ENCODE measurements at places on chromosomes 7 and 10. TPM values are rescaled to one million over a fixed set of nuclear protein-coding genes. Genes with fewer than 3 reads are reported as not detected.
A peak's percentile ranks its signal among the peaks of the same experiment; 100 is the strongest.

GRCh38 chr10:77909021-77909748 is 17.4 kb downstream of the DLG5 start:
- H3K4me3 ChIP-seq = no peak overlapping the region
- H3K36me3 ChIP-seq = no peaks in the 10 kb centered on the region
- no peaks in the 10 kb centered on the region for H3K27me3 ChIP-seq
- H3K4me1 ChIP-seq = peaks cover 26% of the 10 kb centered on the region

DNA sequence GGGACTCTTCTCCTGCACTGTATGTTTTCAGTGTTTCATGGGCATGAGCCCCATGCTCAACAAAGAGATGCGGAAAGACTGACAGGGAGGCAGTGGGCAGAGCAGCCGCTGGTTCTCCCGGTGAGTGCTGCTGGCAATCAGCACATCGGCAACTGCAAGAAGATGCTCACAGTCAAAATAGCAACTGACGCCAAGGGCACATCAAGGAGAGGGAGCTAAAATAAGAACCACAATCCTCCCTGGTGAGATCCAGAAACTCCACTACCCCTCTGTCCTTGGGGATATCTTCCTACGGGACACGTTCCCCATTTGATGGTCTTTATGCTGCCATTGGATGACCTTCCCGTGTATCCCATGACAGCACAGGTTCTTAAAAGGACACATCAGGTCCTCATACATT is 28.9 kb upstream of the SVIL start:
- no peak overlapping the region for H3K27ac ChIP-seq
- H3K4me1 ChIP-seq = peaks cover 52% of the 10 kb centered on the region
- H3K36me3 ChIP-seq = peaks cover 17% of the 10 kb centered on the region
- no peak for DNase-seq

Gene CACNB2
- total RNA-seq = 0.43 TPM

- H3K27me3 ChIP-seq = no peaks in the 10 kb centered on the region
- peaks cover 4% of the 10 kb centered on the region for H3K36me3 ChIP-seq
- DNase-seq = no peak
- no peak overlapping the region for H3K27ac ChIP-seq
Observed at GRCh38 chr7:84729284-84729683, 457.6 kb downstream of the SEMA3D start.

DNA sequence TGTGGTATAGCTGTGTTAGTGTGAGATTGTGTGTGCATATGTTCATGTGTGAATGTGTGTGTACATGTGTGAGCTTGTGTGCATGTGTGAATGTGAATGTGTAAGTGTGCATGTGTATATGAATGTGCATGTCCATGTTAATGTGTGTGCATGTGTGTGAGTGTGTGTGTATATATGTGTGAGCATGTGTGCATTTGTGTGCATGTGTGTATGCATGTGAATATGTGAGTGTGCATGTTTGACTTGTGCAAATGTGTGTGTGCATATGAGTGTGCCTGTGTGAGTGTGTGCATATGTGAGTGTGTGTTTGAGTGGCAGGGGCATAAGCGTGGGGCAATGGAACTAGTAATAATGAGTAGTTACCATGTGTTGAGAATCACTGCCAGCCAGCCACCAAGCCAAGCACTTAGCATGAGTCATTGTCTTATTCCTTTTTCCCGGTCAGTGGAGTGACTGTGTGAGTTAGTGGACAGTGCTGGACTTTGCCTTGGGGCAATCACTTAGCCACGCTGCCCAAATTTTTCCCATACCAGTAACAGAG is 46.3 kb upstream of the SHH start:
- H3K4me3 ChIP-seq = no peak overlapping the region
- H3K36me3 ChIP-seq = no peaks in the 10 kb centered on the region
- H3K4me1 ChIP-seq = peaks cover 11% of the 10 kb centered on the region
- DNase-seq = peak; percentile 32

DNA sequence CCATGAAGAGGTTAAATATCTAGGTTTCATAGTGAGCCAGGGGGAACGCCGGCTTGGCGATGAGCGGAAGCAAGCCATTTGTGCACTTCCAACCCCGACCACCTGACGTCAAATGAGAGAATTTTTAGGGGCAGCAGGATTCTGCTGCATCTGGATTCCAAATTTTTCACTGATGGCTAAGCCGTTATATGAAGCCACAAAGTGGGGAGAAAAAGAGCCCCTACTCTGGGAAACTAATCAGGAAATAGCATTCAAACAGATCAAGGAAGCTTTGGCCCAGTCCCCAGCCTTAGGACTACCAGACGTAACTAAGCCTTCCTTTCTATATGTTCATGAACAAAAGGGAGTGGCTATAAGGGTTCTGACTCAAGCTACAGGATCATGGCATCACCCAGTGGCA is 12.9 kb upstream of the ADCK2 start:
- H3K4me3 ChIP-seq = no peak overlapping the region
- peaks cover 26% of the 10 kb centered on the region for H3K4me1 ChIP-seq
- H3K36me3 ChIP-seq = no peaks in the 10 kb centered on the region
- H3K27ac ChIP-seq = no peak overlapping the region
- H3K27me3 ChIP-seq = no peaks in the 10 kb centered on the region

Gene GARIN1A
- total RNA-seq = 3.9 TPM

Gene GHITM
- 106 TPM for total RNA-seq

DNA sequence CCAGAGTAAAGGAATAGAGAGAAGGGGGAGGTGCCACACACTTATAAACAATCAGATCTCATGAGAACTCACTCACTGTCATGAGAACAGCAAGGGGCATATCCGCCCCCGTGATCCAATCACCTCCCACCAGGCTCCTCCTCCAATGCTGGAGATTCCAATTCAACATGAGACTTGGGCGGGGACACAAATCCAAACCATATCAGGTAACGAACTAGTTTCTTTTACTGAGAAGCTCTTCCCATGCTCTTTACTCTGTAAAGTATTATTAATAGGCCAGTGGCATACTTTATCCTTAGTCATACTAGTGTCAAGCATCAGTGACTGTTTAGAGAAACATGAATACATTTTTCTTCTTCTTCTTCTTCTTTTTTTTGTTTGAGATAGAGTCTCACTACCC is 39.4 kb upstream of the ZNF488 start:
- H3K27ac ChIP-seq = no peak overlapping the region
- peaks cover 3% of the 10 kb centered on the region for H3K27me3 ChIP-seq
- no peak overlapping the region for H3K4me3 ChIP-seq
- DNase-seq = no peak

Gene NME8
- total RNA-seq = not detected

- H3K36me3 ChIP-seq = no peaks in the 10 kb centered on the region
- H3K4me3 ChIP-seq = no peak overlapping the region
- no peaks in the 10 kb centered on the region for H3K27me3 ChIP-seq
- H3K27ac ChIP-seq = no peak overlapping the region
Observed at GRCh38 chr7:52463341-52463740, 572.1 kb upstream of the POM121L12 start.

Gene PTF1A
- not detected for total RNA-seq

DNA sequence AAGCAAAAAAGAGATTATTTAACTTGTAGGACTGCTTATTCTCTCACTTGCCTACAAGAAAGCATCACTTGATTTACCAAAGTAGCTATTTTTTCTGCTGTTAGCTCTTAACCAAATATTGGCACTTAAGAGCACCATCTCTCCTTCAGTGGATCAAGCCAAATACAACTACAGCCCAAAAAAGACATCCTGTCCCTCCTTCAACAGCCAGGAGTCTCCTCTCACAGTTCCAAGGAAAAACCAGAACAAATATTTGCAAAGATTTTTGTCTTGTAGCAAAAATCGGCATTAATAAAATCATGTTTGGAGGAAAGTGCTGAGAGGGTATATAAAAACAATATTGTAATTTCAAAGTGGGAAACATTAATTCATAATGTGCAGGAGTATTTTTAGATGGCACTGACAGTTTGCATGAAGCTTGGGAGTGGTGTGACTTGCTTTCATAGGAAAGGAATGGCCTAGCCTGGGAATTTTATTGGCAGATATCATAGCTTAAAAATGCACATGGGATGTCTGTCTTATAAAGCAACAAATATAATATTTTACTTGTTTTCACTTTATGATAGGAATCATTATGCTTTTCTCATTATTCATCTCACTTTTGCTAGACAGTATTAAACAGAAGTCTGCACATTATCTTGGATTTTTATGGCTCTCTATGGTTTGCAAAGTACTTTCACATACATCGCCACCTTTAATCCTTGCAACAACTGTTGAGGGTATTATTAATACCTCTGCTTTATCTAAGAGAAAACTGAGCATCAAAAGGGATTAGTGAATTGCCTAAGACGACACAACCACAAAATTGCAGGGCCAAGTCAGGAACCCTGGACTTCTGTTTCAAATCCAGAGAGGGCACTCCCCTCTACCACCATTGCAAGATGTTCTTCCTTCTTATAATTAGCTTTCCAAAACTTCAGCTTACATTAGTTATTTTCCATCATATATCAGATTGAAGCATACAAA is 103.5 kb downstream of the AGMO start:
- no peak overlapping the region for H3K4me3 ChIP-seq
- DNase-seq = no peak
- peaks cover 52% of the 10 kb centered on the region for H3K4me1 ChIP-seq

GRCh38 chr7:2597273-2597640 is 34.5 kb upstream of the TTYH3 start:
- DNase-seq = no peak
- peaks cover 43% of the 10 kb centered on the region for H3K36me3 ChIP-seq
- H3K4me3 ChIP-seq = no peak overlapping the region
- H3K4me1 ChIP-seq = peaks cover 5% of the 10 kb centered on the region
- H3K27me3 ChIP-seq = no peaks in the 10 kb centered on the region

DNA sequence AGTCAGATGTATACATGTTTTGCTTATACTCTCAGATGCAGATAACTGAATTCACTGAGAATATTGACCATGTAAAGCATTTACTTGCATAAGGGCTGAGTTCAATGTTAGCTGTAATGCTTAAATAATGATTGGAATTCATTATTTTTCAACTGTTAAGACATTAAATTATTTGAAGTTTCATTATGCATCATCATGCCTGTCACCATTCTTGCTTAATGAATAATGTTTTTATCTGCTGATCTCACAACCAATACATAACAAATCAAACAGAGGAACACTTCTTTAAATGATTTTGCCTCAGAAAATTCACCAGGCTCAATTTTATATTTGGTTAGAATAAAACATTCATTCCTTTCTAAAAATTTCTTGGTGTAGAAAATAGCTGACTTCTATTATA is 233.4 kb downstream of the GPR37 start:
- peaks cover 41% of the 10 kb centered on the region for H3K4me1 ChIP-seq
- H3K36me3 ChIP-seq = peaks cover 4% of the 10 kb centered on the region
- H3K4me3 ChIP-seq = no peak overlapping the region
- H3K27ac ChIP-seq = no peak overlapping the region
- no peaks in the 10 kb centered on the region for H3K27me3 ChIP-seq
- no peak for DNase-seq

DNA sequence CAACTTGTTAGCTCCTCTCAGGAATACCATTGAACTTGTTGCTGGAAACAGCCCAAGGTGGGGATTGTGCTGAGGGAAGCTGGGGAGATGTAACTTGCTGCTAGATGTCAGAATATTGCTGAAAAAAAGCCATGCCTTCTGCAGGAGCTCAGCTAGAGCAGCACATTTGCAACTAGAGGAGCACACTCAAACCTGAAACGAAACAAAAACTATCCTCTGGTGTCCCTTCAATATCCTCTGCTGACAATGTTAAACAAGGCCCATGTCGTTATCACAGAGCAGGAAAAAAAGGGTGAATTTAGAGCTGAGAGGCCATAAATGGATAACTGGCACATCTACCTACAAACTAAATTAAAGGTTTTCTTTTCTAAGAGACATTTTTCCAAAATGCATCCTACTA is 53.7 kb upstream of the MACC1 start:
- no peaks in the 10 kb centered on the region for H3K36me3 ChIP-seq
- no peaks in the 10 kb centered on the region for H3K4me1 ChIP-seq
- no peak for DNase-seq
- no peaks in the 10 kb centered on the region for H3K27me3 ChIP-seq

GRCh38 chr7:12777257-12777656 is 89.8 kb downstream of the ARL4A start:
- no peak overlapping the region for H3K4me3 ChIP-seq
- peaks cover 4% of the 10 kb centered on the region for H3K4me1 ChIP-seq
- H3K27me3 ChIP-seq = no peaks in the 10 kb centered on the region
- H3K36me3 ChIP-seq = no peaks in the 10 kb centered on the region
- no peak overlapping the region for H3K27ac ChIP-seq

DNA sequence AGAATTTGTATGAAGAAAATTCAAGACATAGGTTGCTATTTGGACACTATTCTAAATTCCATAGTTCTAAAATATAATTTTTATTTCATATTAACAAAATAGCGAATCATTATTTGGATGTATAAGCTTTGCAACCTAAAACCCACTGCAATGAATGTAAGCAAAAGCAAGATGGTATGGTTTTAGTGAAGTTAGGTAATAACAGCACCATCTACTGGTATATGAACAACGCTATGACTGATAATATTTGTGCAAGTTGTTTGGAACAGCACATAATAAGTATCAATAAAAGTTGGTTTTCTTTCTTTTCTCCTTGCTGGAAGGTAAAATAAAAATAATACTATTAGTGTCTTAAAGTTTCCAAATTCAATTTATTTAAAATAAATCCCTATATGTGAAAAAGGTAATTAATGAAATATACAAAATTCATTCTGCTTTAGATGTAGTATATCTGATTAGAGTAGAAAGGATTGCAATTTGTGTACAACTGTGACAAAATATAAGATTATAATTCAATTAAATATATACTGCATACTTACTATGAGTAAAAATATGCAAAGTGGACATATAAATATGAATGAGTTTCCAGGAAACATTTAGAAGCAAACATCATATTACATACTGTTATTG is 79.0 kb upstream of the LSM8 start:
- H3K27me3 ChIP-seq = peaks cover 8% of the 10 kb centered on the region
- no peaks in the 10 kb centered on the region for H3K4me1 ChIP-seq
- no peak overlapping the region for H3K27ac ChIP-seq
- H3K36me3 ChIP-seq = no peaks in the 10 kb centered on the region

DNA sequence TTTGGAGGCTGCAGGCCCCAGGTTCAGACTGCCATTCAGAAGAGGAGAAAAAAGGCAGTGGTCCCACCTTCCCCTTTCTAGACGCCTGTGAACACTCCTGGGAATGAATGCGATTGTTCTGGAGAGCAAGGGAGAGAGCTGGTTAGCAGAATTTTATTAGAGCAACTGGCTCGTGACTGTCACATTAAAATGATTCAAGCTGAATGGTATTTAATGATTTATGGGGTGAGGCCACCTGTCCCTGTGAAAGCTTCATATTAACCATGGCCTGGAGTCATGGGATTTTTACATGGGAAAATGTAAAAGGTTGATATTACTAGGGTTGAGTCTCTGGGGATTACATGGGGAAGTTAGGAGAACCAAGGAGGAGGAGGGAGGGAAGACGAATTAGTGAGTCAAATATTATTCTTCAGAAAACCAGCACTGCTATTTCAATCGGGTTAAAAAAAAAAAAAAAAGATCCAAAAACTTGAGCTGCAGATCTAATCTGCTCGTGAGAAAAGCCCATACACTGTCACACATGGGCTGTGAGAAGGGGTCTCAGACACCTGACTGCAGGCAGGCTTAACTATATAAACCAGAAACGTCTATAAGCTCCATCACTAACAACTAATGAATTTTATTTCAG is 8.3 kb downstream of the CXCL12 start:
- H3K4me1 ChIP-seq = peaks cover 5% of the 10 kb centered on the region
- H3K27me3 ChIP-seq = no peaks in the 10 kb centered on the region
- H3K27ac ChIP-seq = no peak overlapping the region
- no peak overlapping the region for H3K4me3 ChIP-seq
- peaks cover 64% of the 10 kb centered on the region for H3K36me3 ChIP-seq
- no peak for DNase-seq

Gene TMEM236
- 0.08 TPM for total RNA-seq
